ENCODE measurements at places on chromosomes 7 and 10.
A peak's percentile ranks its signal among the peaks of the same experiment; 100 is the strongest.

DNA sequence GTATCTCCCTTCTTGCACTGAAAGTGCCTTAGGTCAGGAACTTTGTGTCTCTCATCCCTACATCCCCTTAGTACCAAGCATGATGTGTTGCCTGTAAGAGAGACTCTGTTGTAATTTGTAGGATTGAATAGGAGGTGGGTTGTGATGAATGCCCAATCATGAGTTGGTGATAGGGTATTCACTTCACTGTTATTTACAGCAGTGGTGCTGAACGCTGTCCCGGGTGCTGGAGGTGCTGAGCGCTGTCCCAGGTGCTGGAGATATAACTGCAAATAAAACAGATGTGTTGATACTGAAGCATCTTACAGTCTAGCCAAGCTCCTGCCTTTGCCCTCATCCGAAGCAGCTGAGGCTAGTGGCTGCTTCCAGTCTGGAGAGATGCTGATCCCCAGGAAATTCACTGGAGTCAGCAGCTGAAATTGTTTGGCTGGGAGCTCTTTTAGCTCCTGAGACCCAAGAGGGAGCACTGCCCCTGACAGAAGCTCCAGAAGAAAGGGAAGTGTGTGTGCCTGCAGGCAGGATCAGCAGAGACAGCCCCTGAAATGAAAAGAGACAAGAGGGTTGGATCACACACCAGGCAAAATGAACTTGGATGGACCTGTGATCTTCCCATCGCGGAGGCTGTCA, 183.4 kb downstream of the SORCS3 start:
- no peak for DNase-seq

GRCh38 chr7:72069263-72069662, 342.9 kb downstream of the CALN1 start:
- DNase-seq: no peak

GRCh38 chr10:69088801-69089501, 1.0 kb downstream of the SRGN start:
- DNase-seq: no peak

GRCh38 chr10:97882142-97883091, 32.8 kb downstream of the GOLGA7B start:
- DNase-seq: peak; percentile 94

DNA sequence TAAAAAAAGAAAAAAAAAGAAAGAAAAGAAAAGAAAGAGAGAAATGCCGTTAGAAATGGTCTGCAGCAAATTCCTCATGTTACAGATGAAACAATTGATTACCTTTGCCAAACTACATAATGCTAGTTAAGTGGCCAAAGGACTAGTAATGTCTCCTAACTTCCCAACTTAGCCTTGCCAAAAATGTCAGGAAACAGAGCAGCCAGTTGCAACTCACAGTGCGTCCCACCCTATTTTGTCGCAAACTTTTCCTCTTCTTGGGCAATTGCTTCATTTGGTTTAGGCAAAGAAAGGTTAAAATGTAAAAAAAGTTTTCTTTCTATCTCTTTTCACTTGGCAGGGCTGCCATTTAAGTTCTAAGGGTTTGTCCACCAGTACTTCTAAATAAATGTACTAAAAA, 53.1 kb downstream of the APBB1IP start:
- no peak for DNase-seq

DNA sequence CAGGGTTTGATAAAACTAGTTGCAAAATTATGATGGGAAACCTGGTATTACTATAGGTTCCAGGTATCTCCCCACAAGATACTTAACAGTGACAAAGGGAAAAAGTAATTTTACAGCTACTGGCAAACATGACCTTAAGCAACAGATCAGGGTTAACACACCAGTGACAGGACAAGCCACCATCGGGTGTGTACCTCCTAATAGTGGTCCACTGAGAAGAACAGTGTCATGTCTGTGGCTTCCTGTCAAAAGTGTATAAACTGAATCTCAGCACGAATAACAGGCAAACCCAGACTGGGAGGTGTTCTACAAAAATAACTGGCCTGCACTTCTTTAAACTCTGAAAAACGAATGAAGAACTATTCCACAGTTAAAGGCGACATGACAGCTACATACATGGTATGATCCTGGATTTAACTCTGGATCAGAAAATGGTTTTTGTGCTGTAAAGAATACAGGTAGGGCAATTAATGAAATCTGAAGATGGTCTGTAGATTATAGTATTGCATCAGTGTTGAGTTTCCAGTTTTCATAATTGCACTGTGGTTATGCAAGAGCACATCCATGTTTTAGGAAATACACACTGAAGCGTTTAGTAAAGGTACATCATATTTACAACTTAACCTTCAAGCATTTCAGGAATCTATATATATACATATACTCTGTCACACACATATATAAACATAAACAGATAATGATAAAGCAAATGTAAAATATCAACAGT, 32.0 kb upstream of the ARMS2 start:
- no peak for DNase-seq

- DNase-seq: no peak
Observed at GRCh38 chr7:52764492-52765169, 270.8 kb upstream of the POM121L12 start.

- DNase-seq: no peak
Observed at GRCh38 chr10:49761201-49761788, 828 bp downstream of the OGDHL start.

Data from coronary artery (tissue), 2 donors.